ENCODE measurements at places on chromosomes 6 and 20.
A peak's percentile ranks its signal among the peaks of the same experiment; 100 is the strongest.

- no peak for DNase-seq
Measured at GRCh38 chr20:50569864-50570836, 60.0 kb downstream of the PTPN1 start.

GRCh38 chr20:59122566-59122919 is 41.1 kb upstream of the ZNF831 start:
- DNase-seq = no peak

GRCh38 chr20:32605167-32605656 is 20.1 kb upstream of the NOL4L start:
- no peak for DNase-seq

DNA sequence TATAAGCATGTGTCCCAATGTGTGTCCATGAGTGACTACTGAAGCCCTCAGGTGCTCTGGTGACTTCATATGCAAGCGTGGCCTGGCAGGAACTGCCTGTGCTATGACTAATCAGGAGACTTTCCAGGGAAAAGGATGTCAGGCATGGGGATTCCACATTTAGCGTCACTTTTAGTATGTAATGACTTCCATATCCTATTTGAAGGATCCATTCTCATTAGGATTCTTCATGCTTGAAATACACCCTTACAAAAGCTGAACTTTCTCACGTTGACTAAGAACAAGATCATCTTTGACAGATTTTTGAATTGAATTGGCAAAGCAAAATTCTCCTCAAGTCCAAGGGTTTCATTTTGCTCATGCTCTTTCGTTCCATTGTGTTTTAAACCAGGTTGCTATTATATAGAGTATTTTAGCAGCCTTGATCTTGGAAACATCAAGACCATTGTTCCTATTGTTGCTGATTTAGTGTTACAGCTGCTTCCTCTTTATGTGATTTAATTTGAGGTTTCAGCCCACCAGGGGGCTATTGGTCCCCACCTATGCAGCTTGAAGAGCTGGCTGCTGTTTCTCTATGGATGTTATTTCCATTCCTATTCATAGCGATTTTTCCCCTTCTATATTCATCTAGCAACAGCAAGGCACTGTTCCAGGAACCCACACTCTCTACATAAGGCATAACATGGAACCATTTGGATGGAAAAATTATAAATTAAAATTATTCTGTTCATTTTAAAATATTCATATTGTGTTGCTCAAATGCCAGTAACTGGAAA is 418.6 kb downstream of the CDKAL1 start:
- no peak for DNase-seq

DNA sequence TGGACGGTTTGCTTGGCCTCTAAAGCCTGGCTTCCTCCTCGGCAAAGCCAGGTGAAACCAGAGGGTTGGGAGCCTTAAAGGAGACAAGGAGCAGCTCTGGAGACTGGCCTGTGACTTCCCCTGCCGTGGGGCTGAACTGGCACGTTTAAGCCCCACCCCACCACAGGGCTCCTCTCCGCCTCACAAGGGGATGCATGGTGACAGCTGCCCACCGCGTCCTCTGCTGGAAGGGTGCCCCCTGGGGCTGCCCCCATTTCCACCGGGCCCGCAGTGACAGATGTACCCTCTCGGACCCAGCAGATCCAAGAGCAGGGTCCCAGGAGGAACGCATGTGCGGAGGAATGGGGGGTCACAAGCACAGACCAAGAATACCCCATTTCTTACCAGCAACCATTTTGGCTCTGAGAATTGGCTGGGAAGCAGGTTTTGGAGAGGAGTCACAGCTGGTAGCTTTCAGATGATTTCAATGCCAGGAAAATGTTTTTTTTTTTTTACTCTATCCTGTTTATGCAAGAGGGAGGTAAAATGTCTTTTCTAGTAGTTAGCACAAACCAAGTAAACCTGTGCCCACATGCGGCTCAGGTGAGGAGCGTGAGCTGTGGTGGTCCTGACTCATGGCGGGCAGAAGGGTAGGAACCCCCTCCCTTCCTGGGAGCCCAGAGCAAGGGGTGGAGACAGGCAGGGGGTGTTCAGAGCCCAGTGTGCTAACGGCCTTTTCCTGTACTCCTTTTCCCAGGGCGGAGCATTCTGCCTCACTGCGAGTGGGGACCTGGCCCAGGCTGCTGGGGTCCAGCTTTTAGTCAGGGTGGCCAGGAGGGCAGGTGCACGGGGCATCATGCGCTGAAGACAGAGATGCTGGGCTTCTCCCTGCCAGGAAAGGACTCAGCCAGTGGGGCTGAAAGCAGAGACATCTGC is 33.0 kb downstream of the FRMD1 start:
- no peak for DNase-seq

- DNase-seq = no peak
Measured at GRCh38 chr6:79127660-79128059, 49.6 kb upstream of the PHIP start.

GRCh38 chr6:147040121-147040910 is 163.9 kb upstream of the STXBP5 start:
- no peak for DNase-seq

DNA sequence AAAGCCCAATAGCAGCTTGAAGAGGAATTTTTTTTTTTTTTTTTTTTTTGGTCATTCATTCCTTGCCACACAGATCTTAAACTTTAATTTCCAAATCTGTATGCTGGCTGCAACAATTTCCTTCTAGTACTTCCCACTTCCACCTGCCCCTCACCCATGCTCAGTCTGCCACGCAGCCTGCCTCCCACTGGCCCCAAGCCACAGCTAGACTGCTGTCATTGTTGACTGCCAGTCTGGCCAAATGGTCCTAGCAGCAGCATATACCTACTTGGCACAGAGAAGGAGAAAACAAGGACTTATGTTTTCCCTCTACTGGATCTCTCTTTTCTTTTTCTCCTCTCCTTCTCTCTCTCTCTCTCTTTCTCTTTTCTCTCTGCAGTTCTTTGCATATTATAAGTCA is 118.3 kb upstream of the HEY2 start:
- no peak for DNase-seq

- DNase-seq = peak; percentile 81
Measured at GRCh38 chr6:31366693-31367470, 9.9 kb upstream of the HLA-B start.

- DNase-seq = no peak
Measured at GRCh38 chr20:13255356-13255755, 34.3 kb downstream of the ISM1 start.

DNA sequence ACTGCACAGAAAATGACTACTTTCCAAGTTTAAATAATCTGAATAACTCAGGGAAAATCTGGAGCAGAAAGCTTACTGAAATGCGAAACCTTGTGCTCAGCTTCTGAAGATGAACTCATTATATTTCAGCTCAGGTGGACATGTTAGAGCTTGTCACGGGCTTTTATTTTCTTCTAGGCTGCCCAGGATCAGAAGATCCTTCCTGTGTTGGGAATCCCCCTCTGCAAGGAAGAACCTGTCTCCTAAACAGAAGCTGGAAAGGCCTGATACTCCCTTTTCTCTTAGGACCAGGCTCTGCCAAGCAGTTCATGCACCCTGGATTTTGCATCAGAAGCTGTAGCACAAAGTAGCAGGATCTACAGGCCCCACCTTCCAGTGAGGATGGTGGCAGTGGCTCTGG is 5.1 kb upstream of the SLC2A12 start:
- DNase-seq = no peak

- DNase-seq = no peak
Measured at GRCh38 chr6:51273228-51273961, 454.7 kb downstream of the TFAP2B start.

DNA sequence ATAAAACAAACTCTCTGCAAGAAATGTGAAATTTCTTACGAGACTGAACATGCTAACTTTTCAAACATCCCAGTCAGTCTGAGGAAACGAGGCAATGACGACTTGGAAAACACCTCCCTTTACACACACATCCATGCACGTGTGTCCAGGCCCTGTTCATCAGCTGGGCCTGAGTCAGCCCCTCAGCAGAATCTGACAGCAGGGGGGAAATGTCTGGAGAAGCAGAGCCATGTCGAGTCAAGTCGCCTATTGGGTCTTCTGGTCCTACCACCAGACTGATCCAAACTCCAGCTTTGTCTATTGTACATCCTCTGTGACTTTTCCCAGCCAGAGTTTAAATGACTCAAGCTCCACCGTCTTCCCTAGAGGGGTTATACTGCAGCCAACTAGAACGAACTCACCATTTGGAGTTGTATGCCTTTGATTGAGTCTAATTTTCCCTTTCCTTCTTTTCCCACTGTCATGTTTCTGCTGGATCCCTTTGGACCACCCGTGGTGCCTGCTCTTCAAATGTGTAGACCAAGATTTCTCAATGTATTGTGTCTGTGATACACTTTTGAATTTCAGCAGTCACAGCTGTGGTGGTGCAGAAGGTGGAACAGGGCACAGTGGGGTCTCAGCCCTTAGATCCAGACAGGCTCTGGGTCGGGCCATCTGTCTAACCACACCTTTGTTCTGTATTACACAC is 254.0 kb downstream of the CDC5L start:
- no peak for DNase-seq

DNA sequence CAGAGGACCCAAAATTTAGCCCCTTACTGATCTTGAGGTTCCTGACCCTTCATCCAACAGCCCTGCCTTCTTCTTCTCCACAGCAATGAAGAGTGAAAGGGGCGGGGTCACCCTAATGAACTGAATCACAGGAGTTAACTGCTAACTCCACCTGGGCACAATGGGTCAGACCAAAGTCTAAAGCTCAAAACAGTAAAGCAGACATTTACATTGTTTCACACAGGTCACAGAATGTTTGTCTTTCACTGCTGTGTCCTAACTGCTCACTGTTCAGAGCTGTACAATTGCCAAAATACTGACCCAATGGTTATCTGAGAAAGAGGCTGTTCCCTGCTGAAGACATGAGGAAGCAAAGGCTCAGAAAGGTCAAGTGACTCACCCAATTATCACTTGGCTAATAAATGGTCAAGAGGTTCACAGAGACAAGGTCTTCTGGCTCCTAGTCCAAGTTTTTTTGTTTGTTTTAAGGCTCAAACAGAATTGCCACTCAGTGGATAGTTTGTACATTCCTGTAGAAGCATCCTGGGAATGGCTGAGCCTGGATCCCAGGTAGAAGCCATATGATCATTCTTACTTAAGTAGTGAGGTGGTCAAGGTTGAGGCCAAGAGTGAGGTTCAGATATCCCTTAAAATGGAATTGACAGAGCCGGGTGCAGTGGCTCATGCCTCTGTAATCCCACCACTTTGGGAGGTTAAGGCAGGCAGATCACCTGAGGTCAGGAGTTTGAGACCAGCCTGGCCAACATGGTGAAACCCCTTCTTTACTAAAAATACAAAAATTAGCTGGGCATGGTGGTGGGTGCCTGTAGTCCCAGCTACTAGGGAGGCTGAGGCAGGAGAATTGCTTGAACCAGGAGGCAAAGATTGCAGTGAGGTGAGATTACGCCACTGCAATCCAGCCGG is 35.1 kb upstream of the FAM83C start:
- no peak for DNase-seq

DNA sequence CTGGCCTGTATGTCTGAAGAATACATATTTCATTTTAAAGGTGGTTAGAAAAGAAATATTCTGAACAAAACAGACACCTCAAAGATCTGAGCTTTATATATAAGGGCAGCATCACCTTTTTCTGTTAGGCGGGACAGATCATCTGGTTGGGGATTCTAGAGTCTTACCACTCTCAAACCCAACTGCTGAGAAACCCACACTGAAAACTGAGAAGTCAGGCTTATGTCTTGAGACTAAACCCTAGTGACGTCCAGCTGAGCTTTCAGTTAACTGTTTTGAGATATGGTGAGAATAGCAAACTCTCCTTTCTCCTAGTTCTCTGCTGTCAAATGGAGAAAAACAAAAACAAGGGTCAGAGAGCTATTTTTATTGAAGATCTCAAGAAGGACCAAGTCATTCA is 63.7 kb upstream of the CCN6 start:
- DNase-seq = no peak

GRCh38 chr6:46948699-46949098 is 27.0 kb upstream of the ADGRF5 start:
- DNase-seq = no peak

- no peak for DNase-seq
Measured at GRCh38 chr6:13761361-13762036, 49.9 kb upstream of the RANBP9 start.

DNA sequence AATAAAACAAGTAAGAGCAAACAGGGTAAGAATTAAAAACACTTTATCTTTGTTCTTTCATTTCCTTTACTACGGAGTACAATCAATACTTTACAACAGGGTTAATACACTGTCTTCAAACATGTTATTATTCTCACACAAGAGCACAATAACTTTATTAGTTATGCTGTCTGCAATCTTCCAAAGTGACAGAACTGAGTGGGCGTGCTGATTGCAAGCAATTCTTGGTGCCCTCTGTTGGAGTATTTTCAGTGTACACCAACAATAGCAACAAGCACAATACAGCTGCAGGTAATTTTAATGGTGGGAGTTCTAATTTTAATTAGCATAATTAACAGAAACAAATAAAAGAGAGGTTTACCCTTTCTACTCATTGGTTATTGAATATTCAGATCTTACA is 33.9 kb upstream of the PTPRK start:
- no peak for DNase-seq

DNA sequence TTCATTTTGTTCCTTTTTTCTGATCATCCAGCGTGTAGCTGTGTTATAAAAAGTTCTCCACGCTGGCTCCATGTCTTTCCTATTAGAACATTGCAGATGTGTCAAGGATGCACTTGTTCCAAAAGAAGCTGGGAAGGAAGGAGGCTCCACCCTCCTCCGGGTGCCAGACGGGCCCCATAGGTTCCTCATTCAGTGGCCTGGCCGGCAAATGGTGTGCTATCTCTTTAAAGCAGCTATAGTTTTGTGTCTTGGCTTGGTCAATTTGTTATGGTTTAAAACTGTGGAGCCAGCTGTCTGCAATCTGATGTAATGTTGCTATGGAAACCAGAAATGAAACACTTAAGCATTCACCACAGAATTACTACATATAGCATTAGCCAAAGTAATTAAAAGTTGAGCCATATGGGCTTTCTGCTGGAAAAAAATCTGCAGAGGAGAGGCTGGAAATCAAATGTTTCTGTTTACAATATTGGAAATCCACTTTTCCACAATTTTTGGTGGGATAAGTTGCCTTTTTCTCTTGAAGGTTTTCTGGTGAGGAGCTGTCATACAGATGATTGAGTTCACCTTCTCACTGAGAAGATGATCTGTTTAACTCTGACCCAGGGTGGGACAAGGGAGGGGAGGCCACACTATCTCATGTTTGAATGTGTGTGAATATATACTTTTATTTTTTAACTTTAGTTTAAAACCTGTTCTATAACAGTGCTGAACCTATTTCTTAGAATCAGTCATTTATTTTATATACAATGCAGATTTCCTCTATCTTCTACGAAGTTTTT is 167.4 kb downstream of the SASH1 start:
- no peak for DNase-seq

DNA sequence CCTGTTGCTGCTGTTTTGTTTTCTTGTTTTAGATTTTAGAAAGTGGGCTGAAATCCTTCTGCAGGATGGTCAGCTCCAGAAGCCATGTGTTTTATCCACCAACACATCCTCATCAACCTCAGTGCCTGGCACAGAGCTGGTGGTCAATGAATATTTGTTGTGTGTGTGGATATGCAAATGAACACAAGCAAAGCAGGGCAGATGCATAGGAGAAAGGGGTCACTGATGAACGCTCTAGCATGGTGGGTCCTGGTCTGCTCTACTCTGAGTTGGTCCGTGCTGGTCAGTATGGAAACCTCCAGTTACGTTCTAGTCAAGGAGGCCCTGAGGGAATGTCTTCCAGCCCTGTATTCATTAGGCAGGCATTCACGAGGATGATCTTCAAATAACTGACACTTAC is 682.5 kb downstream of the QKI start:
- no peak for DNase-seq
